ENCODE measurements at places on chromosomes 3 and 15.

DNA sequence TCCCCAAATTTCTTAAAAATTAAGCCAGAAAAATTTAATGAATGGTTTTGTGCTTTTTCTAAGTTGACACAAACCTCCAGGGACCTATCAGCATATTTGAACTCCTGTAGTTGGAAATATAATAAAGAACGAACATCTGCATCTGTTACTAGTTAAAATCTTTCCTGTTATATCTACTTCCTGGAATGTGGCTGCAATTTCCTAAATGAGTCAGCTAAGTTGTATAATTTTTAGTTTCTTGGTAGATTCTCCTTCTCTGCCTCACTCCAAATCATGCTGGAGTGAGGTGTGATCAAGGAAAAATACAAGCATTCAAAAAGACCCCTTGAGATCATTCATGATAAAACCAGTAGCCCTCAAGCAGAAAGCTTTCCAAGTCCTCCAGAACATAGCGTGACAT is 106.2 kb upstream of the MCTP2 start:
- DNase-seq, result no peak
- H3K27ac ChIP-seq, result no peak overlapping the region
- H3K4me3 ChIP-seq, result no peak overlapping the region
- no peaks in the 10 kb centered on the region for H3K36me3 ChIP-seq
- no peaks in the 10 kb centered on the region for H3K27me3 ChIP-seq
- no peaks in the 10 kb centered on the region for H3K4me1 ChIP-seq

DNA sequence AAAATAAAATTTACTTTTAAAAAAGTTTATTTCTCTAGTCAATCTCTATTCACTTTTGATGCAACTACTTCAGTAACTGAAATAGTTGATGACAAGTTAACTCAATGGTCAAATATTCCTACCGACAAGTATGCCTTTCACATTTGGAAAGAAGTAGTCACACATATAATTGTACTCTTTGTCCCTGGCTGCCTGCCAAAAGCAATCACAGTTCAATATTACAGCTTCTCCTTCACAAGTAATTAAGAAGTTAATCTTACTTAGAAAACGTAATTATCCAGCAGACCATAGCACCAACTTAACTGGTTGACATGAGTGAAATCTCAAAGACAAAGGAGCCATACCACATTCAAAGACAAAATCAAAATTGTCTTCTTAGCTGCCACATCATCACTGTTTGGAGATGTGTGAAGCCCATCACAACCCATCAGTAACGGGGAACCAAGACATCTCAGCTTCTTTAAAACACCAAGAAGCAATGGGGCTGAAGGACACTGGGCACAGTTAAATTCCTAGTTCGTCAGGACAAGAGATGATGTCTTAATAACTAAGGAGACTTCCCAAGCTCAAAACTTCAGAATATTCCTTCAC is 86.1 kb downstream of the PLCH1 start:
- DNase-seq, result no peak
- no peaks in the 10 kb centered on the region for H3K36me3 ChIP-seq
- no peaks in the 10 kb centered on the region for H3K4me1 ChIP-seq
- H3K27me3 ChIP-seq, result no peaks in the 10 kb centered on the region

GRCh38 chr3:76024640-76025039 is 239.3 kb upstream of the ZNF717 start:
- no peak overlapping the region for H3K4me3 ChIP-seq
- no peaks in the 10 kb centered on the region for H3K4me1 ChIP-seq
- no peak overlapping the region for H3K27ac ChIP-seq
- H3K36me3 ChIP-seq, result no peaks in the 10 kb centered on the region

GRCh38 chr3:50003216-50003615 is 63.3 kb downstream of the RBM6 start:
- H3K27me3 ChIP-seq, result no peaks in the 10 kb centered on the region
- H3K4me1 ChIP-seq, result peaks cover 6% of the 10 kb centered on the region
- no peak overlapping the region for H3K4me3 ChIP-seq
- H3K27ac ChIP-seq, result no peak overlapping the region
- no peaks in the 10 kb centered on the region for H3K36me3 ChIP-seq
- no peak for DNase-seq

DNA sequence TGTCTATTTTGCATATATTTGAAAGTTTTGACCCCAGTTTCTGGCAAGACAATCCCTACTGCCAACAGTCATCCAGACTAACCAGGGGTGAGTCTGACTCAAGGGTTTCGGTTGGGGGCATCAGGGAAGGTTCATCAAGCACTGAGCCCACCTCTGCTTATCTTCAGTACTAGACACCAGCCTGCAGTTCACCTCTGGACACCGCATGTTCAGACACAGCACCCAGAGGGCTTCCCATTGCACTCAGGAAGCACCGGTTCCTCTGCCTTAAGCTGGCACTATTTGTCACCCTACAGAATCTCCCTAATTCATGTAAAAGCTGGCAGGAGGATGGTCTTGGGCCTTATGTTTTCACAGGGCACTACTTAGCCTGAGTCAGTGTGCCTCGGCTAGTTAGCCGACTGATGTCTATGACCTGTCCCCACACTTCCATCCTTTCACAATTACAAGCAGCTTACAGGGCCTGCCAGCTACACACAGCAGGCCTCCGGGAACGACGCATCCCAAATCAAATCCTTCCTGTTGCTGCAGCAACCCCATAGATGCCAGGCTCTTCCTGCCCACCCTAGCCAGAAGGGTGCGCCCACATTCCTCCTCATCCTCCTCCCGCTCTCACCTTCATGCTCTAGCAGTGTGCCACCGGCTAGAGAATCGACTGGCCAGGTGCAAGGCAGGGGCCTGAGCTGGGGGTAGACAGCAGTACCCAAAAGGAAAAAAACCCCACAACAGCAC is 52.5 kb downstream of the SH3BP5 start:
- no peaks in the 10 kb centered on the region for H3K4me1 ChIP-seq
- no peak for DNase-seq
- H3K27ac ChIP-seq, result no peak overlapping the region
- H3K27me3 ChIP-seq, result no peaks in the 10 kb centered on the region

- H3K27me3 ChIP-seq, result no peaks in the 10 kb centered on the region
- H3K4me1 ChIP-seq, result no peaks in the 10 kb centered on the region
- H3K36me3 ChIP-seq, result no peaks in the 10 kb centered on the region
- no peak overlapping the region for H3K27ac ChIP-seq
Observed at GRCh38 chr15:70866982-70867641, 13.2 kb upstream of the LARP6 start.

DNA sequence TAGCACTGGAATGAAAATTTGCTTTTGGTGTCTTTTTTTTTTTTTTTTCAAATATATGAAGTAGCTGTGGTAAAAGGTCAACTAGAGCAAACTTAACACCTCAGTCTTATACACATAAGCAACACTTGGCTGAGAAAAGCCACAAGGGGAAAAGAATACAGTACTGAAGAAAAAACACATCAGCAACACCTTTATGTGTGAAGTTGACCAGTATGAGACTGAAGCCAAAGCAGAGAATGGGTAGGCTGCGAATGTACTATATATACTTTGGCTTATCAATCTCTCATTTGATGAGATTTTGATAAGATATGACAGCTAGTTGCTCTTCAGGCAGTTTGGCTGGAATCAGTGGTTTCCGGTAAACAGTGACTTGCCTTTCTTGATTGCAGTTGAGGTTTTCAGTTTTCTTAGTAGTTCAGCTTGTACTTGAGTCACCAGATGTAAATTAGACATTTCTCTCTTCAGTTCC is 22.0 kb upstream of the ZCWPW2 start:
- H3K36me3 ChIP-seq, result no peaks in the 10 kb centered on the region
- DNase-seq, result no peak
- no peaks in the 10 kb centered on the region for H3K27me3 ChIP-seq
- H3K4me3 ChIP-seq, result no peak overlapping the region

- H3K4me3 ChIP-seq, result no peak overlapping the region
- no peak for DNase-seq
- no peaks in the 10 kb centered on the region for H3K36me3 ChIP-seq
Observed at GRCh38 chr3:21117370-21117769, 633.6 kb downstream of the ZNF385D start.

GRCh38 chr15:71186267-71186666 is 71.0 kb downstream of the THSD4 start:
- no peaks in the 10 kb centered on the region for H3K36me3 ChIP-seq
- no peak overlapping the region for H3K4me3 ChIP-seq
- no peak for DNase-seq
- no peak overlapping the region for H3K27ac ChIP-seq

DNA sequence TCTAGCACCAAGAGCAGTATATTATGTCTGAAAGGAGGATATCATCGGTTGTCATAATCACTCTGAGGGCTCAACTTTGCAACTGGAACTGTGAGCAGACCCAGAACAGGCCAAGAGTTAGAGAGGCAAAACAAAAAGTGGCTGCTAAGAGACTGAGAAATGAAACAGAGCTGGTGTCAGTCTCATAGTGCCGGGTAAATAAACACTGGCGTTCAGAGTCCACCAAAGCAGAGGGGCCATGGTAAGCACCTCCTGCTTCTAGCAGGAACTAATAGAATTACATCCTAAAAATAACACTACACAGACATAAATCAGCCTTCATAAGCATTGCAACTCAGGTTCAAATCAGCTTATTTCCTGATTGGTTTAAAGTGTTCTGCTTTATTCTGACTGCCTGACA is 10.3 kb upstream of the IL12A start:
- H3K4me1 ChIP-seq, result no peaks in the 10 kb centered on the region
- H3K27me3 ChIP-seq, result no peaks in the 10 kb centered on the region

DNA sequence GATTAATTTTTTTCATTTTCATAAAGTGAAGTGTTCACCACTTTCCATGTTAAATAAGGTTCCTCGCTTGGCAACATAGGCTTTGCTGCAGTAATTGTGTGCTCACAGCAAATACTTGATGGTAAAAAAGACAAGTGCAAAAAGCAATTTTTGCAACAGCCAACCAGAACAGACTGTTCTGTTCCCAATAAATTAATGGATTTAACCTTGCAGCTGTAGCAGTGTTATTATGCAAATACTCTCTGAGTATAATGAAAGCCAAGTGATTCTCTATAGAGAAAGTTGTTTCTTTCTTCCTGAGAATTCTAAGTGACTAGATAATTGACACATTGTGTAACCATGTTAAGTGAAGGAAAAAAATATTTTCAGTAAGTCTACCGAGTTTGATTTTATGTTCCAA is 183.7 kb upstream of the NAALADL2 start:
- H3K4me3 ChIP-seq, result no peak overlapping the region
- H3K27me3 ChIP-seq, result no peaks in the 10 kb centered on the region
- no peak for DNase-seq
- no peaks in the 10 kb centered on the region for H3K4me1 ChIP-seq

Measured in H1 (cell line).